Globus pallidus (tissue), 1 donor: ENCODE measurements at places on chromosomes 7 and 10.

GRCh38 chr10:24483701-24484100 is 240.0 kb downstream of the ARHGAP21 start:
- no peak for DNase-seq

DNA sequence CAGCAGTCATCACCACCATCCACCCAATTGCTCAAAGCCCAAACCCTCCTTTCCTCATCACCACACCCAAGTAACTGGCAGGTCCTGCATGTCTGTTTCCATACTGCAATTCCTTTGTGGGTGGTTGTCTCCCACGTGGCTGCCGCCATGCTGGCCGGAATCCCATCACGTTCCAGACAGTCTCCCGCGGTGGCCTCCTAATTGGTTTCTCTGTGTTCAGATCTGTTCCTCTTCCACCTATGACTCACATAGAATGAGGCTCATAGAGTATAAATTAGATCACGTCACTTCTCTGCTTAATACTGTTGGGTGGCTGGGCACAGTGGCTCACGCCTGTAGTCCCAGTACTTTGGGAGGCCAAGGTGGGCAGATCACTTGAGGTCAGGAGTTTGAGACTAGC is 813.0 kb downstream of the TYW1 start:
- no peak for DNase-seq

GRCh38 chr10:81026591-81026990 is 488.9 kb downstream of the SH2D4B start:
- DNase-seq: no peak

DNA sequence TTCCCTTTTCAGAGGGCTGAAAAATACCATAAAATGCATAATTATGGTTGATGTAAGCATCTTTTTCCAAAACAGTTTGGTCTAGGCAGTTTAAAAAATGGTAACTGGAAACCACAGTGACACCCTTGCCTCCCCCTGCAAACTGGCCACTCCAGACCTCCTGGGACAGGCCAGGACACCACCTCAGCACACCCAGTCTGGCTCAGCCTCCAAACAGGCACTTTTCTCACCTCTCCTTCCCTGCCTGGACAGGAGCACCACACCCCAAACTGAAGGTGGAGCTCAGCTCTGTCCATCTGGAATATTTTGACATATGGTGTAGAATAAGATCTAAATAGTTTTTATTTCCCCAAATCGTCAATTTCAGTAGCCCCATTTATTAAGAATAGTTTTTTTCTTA is 78.5 kb downstream of the CDK14 start:
- DNase-seq: no peak
